Activated naive CD8-positive, alpha-beta T cell treated with anti-CD3 and anti-CD28 coated beads, Interleukin-2, amount 50 U/mL, for 16 hours (primary cell): ENCODE measurements at places on chromosomes 3 and 15.

DNA sequence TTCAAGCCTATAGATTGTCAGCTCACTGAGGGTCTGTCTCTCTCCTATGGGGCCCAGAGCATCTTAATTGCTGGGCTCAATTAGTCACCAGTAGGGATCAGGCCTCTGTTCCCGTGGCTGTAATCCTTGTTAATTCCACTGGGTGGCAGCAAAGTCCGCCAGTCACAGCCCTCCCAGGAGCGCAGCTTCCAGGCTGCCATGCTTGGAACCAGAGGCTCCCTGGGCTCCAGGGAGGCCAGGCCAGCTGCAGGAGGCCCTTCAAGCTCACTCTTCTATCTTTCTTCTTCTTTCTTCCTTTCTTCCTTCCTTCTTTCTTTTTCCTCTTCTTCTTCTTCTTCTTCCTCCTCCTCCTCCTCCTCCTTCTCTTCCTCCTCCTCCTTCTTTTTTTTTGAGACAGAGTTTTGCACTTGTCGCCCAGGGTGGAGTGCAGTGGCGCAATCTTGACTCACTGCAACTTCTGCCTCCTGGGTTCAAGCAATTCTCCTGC, 14.4 kb downstream of the RNU5B-1 start:
- DNase-seq = peak; percentile 49

- DNase-seq = peak; percentile 29
Measured at GRCh38 chr15:70528270-70528706, 235.1 kb downstream of the UACA start.

- DNase-seq = no peak
Measured at GRCh38 chr3:64861684-64862083, 173.9 kb upstream of the ADAMTS9 start.

DNA sequence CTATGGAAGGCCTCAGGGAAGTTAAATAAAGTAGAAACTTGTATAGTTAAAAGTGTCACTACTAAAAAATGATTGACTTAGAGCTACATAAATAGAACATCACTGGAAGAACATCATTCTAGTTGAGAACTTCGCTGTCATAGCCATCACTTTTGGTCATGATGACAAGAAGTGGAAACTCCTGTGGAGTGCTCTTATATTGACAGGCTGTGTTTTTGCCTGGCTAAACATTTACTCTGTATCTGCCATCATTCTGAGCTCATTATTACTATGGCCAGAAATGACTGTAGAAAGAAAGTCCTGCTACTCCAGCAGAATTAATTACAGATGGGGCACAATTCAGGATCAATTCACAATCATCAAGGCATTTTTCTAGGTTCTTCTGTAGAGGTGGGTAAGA, 165.1 kb upstream of the GOLIM4 start:
- DNase-seq = no peak

DNA sequence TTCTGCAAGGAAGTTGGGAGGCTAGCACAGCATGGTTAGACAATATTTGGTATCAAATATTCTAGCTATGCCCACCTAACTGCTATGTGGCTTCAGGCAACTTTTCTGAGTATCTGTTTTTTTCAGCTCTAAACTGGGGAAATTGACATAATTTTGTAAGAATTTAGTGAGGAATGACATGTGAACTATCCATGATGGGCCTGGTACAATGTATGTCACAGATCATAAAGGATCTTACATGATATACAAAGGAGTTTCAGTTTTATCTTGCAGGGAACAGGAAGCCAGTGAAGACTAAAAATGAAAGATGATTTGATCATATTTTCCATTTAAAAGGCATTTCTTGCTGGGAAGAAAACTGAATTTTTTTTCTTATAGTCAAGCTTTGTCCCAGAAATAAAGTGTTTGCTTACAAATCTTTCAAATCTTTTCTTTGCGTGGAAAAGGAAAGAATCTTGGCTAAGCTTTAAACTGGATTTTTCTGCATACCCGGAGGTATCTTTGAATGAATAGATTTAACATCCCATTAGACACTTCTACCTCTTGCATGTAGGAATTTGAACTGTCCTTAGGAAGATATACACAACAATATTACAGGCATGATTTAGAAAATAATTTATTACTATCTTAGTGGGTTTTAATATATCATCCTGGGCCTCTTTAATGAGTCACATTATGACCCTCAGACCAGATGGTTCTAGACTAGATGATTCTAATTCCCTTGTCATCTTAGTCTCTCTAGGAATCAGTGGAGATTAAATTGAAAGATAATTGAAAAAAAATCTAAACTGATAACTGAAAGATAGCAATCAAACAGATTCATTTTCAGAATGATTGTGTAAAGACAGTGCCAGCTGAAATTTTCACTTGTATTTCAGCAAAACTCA, 436.0 kb upstream of the THBS1 start:
- no peak for DNase-seq

DNA sequence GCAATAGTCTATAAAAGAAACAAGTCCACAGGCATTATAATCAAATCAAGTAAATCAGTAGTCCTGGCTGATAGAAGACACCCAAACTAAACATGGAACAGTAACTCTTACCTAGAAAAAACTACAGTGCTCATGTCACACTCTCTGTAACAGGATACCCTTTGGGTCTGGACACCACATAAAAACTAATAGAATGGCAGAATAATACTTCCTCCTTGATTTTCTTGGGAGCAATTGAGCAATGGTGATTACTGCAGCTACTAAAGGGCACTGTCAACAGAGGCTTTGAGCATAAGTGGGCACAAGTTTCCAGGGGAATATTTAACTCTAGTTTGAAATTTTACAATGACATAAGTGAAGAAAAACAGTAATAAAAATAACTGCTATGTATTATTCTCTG, 59.5 kb downstream of the GLB1 start:
- no peak for DNase-seq

GRCh38 chr15:67822537-67823313, 2.6 kb upstream of the SKOR1 start:
- no peak for DNase-seq

- DNase-seq = no peak
Measured at GRCh38 chr3:128033102-128033501, 19.1 kb upstream of the SEC61A1 start.

GRCh38 chr15:45829336-45830153, 194.7 kb downstream of the SQOR start:
- no peak for DNase-seq

DNA sequence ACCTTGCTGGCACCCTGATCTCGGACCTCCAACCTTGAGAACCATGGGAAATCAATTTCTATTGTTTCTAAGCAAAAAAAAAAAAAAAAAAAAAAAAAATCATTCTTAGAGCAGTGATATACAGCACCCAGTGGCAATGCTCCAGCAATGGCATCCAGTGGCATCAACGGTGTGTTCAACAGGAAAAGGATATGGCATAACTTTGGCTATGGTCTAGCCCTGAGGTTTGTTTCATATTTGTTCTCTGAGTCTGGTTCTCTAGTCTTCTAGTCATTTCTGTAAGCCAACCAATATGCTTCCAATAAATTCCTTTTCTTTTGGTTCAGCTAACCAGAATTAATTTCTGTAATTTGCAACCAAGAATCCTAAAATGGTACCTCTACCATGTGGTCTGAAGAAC, 19.2 kb downstream of the DENND4A start:
- no peak for DNase-seq

DNA sequence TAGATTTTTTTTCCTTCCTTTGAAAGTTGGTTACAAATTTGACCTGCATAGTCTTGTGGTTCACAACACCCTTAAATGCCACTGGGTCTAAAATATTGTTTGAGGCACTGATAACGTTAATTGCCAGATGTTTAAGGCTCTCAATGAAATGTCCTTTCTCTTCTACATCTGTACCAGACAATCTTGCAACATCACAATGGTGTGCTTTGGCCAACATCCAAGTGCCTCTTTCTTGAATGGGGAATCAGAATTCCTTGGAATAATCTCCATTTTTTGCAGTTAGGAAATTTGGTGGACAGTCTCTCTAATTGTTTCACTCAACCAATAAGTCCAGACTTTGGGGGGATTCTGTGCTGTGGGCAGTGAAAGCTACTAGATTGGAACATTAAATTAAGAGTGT, 26.0 kb upstream of the PEX5L start:
- DNase-seq = no peak

- DNase-seq = no peak
Measured at GRCh38 chr3:29764041-29764440, 483.2 kb downstream of the RBMS3 start.

DNA sequence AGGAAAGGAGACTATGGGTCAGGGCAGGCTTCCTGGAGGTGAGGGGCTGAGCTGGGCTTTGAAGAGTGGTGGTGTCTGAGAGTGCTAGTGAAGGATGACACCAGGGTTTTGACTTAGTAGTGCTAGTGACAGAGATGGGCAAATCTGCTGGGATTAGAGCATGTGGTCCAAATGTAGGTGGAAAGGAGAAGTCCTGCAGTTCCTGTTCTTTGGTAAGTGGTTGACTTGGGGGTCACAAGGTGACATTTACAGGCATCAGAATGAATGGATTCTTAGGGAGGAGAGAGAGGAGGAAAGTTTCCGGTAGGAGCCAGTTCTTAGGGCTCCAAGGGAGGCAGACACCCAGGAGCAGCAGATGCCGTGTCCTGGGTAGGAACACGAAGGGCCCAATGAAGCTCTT, 796 bp upstream of the DOCK3 start:
- DNase-seq = no peak

- no peak for DNase-seq
Measured at GRCh38 chr15:77507143-77507897, 86.6 kb downstream of the HMG20A start.

DNA sequence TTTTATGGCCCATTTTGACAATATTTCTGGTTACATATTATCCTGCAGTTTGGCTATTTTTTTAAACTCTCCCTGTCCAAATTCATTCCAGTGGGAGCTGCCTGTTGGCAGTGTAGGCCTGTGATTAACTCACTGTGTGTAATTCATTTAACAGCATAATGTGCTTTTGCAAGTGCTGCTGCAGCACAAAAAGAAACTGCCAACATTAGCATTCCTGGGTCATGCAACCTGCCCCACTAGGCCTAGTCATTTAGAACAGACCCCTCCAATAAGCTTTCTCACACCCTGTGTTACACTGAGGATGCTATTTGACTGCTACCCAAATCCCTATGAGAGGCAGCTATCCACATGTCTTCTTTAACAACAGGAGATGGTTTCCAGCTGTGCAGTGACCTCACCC, 251.2 kb upstream of the UBE2E2 start:
- no peak for DNase-seq

- no peak for DNase-seq
Measured at GRCh38 chr3:106097817-106098435, 229.1 kb upstream of the CBLB start.

DNA sequence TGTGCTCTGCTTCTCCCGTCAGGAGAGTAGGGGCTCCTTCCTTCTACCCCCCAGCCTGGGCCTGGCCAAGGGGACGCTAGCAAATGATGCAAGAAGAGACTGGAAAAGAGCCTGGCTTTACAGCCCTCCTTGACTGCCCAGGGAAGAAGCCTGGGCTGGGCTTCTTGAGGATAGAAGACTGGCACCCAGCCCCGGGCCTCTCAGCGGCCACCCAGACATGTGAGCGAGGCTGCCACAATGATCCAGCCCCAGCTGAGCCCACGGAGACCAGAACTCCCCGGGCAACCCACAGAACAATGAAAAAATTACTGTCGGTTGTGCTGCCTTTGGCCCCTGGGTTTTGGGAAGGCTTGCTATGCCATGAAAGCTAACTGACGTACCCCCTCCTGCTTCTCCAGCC, 100.6 kb upstream of the PRR20G start:
- no peak for DNase-seq

GRCh38 chr3:147945968-147946519, 536.9 kb downstream of the ZIC1 start:
- no peak for DNase-seq

GRCh38 chr3:139944256-139944910, 9.4 kb downstream of the CLSTN2 start:
- no peak for DNase-seq
